ENCODE measurements at places on chromosomes 7 and 10.

DNA sequence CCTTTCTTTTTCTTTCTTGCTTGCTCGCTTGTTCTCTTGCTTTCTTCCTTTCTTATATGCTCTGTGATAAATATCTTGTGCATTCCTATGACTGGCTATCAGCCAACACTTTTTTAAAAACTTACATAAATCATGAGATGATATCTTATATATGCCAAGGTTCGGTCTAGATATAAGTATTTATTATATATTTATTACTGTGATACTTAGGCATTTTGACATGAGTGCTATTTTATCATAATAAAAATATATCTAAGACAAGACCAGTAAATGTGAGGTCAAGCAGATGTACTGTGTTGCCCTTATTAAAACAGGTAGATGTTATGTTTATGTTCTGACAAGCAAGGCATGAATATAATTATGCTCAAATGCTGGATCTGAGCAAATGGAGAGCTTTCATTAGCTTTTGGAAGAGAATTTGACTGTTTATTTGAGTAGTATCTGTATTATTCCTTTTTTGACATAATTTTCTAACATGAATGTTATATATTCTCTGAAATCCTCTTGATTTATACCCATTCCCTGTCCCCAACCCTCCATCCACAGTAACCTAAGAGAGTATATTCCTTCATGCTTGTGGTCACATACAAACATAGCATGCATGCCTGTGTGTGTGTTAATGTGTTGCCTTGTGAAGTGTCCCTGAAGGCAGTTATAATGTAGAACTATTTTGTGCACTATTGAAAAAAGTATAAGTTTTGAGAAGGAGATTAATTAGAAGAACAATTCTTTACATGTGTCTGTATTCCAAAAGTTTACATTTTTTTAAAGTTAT lies 158.0 kb downstream of the HDAC9 start:
- DNase-seq: no peak

DNA sequence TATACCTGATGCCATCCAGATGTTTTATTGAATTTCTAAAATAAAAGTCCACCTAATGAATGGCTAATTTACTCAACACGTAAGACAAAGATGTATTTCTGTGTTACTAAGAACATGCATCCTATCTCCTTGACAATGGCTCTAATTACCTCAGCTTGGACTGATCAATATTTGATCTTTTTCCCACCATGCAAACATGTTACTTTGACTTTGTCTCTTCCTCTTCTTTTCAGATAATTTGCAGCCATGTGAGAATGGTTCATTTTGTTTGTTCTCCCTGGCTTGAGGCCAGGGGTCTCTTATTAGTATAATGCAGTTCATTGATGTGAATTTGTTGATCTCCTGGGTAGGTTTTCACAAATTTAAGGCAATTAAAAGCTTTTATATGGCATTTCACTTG lies 302.1 kb downstream of the ADK start:
- DNase-seq: no peak

DNA sequence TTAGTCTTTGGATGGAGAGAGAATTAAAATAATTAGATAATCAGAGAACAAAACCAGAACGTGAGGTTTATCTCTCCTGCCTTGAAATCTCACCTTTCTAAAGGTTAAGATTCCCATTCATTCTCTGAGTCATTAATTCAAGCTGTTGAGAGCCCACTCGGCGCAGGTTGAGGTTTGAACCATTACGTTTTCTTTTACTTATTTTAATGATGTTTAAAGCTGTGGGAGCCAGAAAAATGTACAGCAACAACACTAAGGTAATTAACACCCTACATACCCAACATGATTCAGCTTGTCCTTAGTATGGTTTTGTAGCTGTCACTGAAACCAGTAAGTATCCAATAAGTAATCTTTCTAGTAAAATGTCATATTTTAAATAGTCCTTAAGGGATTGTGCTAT lies 153.0 kb upstream of the ANK3 start:
- no peak for DNase-seq

DNA sequence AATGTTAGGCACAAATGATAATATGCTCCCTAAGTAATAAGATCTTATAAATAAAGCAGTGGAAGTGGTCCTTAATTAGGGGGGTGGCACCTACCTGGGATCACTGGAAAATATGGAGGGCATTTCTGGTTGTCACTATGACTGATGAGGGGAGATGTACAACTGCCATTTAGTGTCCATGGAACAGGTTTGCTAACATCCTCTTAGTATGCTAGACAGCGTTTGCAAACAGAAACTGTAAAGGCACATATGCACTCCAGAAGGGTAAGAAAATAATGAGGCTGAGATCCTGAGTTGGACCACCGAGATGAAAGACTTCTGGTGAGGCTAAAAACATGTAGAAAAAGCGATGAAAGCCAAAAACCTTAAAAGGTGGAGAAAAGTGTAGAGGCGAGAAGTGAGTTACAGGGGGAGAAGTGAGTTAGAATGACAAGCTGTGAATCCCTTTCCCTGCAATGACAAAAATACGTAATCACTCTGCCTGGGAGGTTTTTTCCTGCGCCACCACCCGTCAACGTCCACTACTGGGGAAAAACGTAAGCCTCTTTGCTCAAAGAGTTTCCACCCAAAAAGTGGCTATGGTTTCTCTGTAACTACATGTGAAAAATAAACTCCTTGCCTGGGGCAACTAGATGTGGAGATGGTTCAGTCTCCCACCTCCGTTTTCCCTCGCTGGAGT lies 767 bp downstream of the KRIT1 start:
- no peak for DNase-seq

- DNase-seq: no peak
Observed at GRCh38 chr10:89973326-89973725, 271.9 kb downstream of the KIF20B start.

DNA sequence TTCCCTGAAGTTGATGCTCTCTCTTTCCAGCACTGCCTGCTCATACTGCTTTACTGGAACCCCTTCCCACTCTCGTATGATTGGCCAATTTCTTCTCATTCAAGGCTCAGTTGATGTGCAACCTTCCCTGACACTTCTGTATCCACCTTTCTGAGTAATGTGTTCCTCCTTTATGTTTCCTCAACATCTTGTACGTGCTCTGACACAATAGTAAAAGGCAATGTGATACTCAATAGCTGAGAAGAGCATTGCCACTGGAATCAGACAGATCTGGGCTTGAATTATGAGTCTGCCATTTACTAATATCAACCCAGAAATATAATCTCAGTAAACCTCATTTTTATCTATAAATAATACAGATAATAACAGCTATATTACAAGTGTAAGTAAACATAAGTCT lies 34.7 kb downstream of the ARL4A start:
- DNase-seq: no peak

- DNase-seq: no peak
Observed at GRCh38 chr7:113715981-113716856, 202.6 kb downstream of the PPP1R3A start.

- DNase-seq: no peak
Observed at GRCh38 chr7:45073786-45074527, 14.8 kb downstream of the NACAD start.

DNA sequence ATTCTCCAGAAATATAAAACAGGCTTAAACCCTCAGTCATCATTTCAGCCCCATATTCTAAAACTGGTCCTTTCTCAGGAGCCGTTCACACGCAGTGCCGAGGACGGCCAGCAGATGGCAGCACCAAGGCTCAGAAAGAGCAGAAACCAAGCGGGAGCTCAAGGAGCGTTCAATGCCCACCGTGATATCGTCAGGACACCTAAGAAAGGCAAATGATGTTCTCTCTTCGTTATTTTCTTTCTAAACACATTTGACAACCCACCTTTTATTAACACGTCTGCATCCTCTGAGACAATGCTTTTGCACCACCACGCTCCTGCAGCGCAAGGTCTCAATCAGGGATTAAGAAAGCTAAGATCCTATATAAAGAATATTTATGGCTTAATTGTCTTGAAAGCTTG lies 45.7 kb upstream of the RBM33 start:
- DNase-seq: peak; percentile 80

- DNase-seq: no peak
Observed at GRCh38 chr7:42502022-42502421, 265.0 kb upstream of the GLI3 start.

DNA sequence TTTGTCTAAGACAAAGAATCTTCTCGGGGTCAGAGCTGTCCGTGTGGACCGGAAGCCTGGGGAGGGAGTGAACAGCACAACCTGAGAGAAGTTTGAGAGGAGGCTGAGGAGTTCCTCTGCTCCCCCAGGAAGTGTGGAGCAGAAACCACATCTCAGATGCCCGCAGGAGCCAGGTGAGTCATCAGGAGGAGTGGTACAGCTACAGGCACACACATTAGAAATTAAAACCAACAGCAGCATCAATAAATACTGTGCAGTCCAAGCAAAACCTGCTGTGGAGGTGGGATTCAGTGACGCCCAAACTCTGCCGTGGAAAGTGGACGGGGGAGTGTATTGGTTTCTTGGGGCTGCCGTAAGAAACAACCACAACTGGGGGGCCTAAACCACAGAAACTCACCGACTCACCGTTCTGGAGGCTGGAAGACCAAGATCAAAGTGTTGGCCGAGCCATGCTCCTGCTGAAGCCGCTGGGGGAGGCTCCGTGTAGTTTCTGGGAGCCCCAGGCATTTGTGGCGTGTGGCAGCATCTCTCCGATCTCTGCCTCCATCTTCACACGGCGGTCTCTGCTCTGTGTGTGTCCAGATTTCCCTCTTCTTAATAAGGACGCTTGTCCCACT lies 31.2 kb upstream of the GARS1 start:
- DNase-seq: no peak

DNA sequence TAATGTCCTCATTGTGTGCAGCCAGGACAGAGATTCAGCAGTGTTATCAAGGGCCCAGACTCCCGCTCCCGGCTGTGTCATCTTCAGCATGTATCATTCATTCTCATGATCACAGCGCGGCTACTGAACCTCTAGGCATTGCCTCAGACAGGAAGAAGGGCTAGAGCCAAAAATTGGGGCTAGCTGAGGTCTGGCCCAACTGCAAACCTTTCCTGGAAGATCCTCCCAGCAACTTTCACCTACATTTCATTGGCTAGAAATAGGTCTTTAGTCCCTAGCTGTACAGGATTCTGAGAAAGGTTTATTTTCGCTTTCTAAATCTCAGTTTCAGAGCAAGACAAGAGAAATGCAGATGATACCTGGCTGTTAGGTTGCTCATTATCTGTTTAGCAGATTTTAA lies 81.9 kb downstream of the CREM start:
- DNase-seq: peak; percentile 10

DNA sequence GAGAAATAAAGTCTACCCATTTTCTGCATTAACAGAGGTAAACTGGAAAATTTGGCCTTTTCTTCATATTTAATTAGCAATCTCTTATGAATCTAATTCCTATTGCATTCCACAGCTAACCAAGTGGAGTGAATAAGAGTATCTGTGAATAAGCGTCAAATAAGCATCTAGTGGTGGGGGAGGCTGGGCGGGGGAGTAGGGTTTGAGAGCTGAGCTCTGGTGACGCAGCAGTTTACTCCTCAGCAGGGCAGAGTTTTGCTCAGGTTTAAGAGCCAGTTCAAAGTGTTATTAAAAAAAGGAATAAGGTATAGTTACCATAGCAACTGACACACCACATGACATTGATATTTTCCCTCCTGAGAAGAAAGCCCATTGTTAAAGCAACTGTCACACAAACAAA lies 1346.8 kb upstream of the CELF2 start:
- no peak for DNase-seq

DNA sequence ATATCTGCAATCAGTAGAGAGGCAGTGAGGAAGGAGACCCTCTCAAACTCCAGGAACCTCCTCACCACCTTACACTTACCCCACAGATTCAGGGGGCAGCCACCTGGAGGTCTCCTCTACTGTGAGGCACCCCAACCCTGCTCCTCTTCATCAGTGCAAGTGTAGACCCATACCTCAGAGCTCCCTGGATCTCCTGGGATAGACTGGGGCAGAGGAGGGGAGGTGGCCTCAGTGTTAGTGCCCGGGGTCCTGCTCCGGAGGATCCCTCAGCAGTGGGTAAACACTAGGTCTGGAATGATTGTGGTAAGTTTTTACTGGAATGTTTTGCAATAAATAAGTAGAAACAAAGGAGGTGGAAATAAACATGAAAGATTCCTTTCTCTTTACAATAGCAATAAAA lies 31.1 kb downstream of the ANTXRL start:
- DNase-seq: no peak

GRCh38 chr7:47311891-47312290 lies 270.0 kb downstream of the TNS3 start:
- no peak for DNase-seq

DNA sequence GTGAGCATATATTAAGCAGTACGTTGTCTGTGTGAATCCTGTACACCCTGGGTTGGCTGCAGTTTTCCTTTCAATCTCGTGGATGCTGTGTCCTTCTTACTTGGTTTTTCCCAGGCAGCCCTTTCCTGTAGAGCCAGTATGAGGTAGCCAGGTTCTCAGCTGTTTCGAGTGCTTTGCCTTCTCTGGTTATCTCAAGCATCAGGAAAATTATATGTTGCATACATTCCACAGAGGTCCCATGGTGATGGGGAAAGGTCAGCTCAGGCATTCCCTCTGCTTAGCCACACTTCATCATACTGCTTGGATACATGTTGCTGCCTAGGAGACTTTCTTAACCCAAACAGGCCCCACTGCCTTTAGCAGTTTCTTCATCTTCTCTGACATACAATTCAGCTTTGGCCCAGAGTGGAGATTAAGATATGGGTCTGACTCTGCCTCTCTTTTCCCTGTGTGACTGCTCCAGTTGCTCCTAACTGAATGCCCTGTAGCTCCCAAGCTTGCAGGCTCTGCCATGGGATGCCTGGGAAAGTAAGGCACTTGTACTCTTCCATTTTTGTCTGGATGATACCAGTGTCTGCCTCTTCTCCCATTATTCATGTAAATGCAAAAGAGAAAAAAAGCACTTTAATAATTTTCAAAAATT lies 11.3 kb downstream of the GNAI1 start:
- DNase-seq: no peak

GRCh38 chr7:113402005-113402404 lies 283.7 kb upstream of the SMIM30 start:
- DNase-seq: no peak

DNA sequence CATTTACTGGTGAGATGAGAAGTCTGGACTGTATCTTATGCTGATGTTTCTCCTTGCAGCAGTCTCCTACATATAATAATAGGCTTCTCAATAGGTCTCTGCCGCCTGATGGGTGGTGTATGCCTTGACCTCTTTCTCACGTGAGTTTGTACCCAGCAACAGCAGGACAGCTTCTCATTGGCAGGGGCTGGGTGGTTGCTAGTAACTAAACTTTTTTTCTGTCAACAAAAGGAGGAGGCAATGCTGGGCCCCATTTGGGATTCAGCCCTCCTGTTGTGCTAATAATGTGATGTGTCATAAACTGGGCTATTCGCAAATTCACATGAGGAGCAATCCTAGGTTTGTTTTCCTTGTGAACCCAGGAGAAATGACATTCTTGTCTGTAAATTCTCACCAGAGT lies 533.6 kb downstream of the GATA3 start:
- DNase-seq: no peak

- DNase-seq: no peak
Observed at GRCh38 chr10:14605231-14605925, 169.3 kb downstream of the FAM107B start.
